PC-3 (cell line): ENCODE measurements at places on chromosomes 5 and 9. TPM values are rescaled to one million over a fixed set of nuclear protein-coding genes. Genes with fewer than 3 reads are reported as not detected.

- H3K36me3 ChIP-seq = no peaks in the 10 kb centered on the region
- H3K4me1 ChIP-seq = no peaks in the 10 kb centered on the region
- DNase-seq = no peak
Measured at GRCh38 chr5:54275361-54275760, 35.0 kb downstream of the ARL15 start.

DNA sequence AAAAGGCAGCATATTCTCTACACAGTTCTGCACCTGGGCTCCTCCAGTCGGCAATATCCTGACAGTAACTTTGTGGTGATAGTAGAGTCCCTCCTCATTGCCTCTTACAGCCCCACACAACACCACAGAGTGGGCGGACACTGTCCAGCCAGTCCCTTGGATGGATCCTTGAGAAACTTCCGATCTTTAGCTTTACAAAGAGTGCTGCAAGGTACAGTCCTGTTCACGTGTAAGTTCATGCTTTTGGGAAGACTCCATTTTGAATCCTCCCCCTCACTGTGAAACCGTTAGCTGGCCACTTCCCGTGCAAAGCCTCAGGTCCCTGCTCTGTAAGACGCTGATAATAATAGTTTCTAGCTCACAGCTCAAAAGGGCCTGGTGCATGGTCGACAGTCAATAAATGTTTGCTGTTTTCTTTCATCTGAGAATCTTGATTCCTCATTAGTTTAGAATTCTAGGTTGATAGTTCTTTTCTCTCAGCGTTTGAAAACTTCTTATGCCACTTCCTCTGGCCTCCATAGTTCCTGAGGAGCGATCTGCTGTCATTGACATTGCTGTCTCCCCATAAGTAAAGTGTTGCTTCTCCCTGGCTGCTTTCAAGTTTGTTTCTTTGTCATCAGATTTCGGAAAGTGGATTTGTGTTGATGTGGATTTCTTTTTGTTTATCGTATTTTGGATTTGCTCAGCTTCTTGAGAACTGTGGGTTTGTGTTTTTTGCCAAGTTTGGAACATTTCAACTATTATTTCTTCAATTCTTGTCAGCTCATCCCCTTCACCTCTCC lies 82.9 kb downstream of the COL23A1 start:
- H3K27me3 ChIP-seq = peaks cover 40% of the 10 kb centered on the region
- H3K27ac ChIP-seq = no peak overlapping the region
- no peaks in the 10 kb centered on the region for H3K36me3 ChIP-seq
- H3K4me3 ChIP-seq = no peak overlapping the region
- no peaks in the 10 kb centered on the region for H3K4me1 ChIP-seq

DNA sequence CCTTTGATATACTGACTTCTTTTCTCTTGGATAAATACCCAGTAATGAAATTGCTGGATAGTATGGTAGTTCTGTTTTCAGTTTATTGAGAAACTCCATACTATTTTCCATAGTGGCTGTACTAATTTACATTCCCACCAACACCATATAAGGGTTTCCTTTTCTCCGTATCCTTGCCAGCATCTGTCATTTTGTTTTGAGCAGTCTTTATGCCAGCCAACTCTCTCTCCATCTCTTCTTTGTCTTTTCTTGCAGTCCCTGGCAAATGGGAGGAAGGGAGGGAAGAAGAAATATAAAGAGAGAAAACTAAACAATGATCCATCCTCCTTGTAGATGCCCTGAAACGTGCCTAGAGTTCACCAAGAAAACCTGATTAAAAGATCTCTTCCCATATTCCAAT lies 9.6 kb upstream of the VLDLR start:
- H3K4me1 ChIP-seq = no peaks in the 10 kb centered on the region
- no peaks in the 10 kb centered on the region for H3K36me3 ChIP-seq
- no peak overlapping the region for H3K4me3 ChIP-seq
- no peak overlapping the region for H3K27ac ChIP-seq
- DNase-seq = no peak

- no peak overlapping the region for H3K27ac ChIP-seq
- H3K4me1 ChIP-seq = no peaks in the 10 kb centered on the region; the same call in 1 of the 2 replicates
- no peaks in the 10 kb centered on the region for H3K27me3 ChIP-seq
- no peaks in the 10 kb centered on the region for H3K36me3 ChIP-seq
Measured at GRCh38 chr5:111627862-111628261, 115.5 kb upstream of the STARD4 start.

DNA sequence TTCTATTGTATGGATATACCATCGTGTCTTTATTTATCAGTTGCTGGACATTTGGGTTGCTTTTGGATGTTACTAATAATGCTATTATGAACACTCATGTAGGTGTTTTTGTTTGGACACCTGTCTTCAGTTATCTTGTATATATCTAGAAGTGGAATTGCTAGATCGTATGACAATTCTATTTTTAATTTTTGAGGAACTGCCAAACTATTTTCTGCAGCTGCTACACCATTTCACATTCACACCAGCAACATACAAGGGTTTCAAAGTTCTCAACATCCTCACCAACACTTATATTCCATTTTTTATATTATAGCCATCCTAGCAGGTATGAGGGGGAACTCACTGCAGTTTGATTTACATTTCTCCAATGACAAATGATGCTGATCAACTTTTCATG lies 324.6 kb downstream of the CAAP1 start:
- DNase-seq = no peak
- H3K36me3 ChIP-seq = no peaks in the 10 kb centered on the region
- no peak overlapping the region for H3K27ac ChIP-seq
- H3K4me1 ChIP-seq = no peaks in the 10 kb centered on the region
- H3K27me3 ChIP-seq = no peaks in the 10 kb centered on the region; the same call in 1 of the 2 replicates

GRCh38 chr5:154858972-154859871 lies 795 bp downstream of the CNOT8 start:
- H3K27me3 ChIP-seq = no peaks in the 10 kb centered on the region
- peak; percentile 14 for DNase-seq
- peaks cover 11% of the 10 kb centered on the region; the same call in 1 of the 2 replicates for H3K4me1 ChIP-seq
- no peaks in the 10 kb centered on the region; the same call in 1 of the 2 replicates for H3K36me3 ChIP-seq
- H3K27ac ChIP-seq = no peak overlapping the region

DNA sequence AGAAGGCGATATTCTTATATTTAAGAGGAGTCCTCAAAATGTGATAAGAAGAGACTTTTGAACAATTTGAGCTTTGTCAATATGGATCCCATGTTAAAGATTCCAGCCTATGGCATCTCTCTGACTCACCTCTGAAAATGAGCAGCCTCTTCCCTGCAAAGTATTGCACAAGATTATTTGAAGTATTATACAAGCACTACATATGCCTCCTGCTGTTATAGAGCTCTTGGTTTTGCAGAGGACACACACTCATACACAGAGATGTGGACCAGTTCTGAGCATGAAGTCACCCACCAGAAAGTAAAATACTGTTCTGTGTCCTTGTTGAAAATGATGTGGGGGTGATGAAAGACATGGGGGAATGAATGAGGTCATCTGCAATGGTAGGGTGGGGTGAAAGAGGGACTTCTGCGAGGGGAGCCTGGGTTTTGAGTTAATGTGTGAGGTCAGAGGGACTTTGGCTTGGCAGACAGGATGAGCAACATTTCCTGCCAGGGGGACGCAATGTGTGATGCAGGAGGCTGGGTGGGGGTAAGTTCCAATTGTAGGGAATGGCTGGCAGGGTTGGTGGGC lies 25.8 kb downstream of the FBXL7 start:
- no peak overlapping the region for H3K27ac ChIP-seq
- no peaks in the 10 kb centered on the region for H3K27me3 ChIP-seq
- H3K4me3 ChIP-seq = no peak overlapping the region
- no peak for DNase-seq
- H3K36me3 ChIP-seq = no peaks in the 10 kb centered on the region
- H3K4me1 ChIP-seq = no peaks in the 10 kb centered on the region

GRCh38 chr5:40841068-40841805 lies at the start of gene CARD6:
Gene CARD6 (plus strand): TSS chr5:40841367. CDS start chr5:40841383, 16 bp downstream.
- H3K4me3 ChIP-seq = peak within 1 kb of the TSS; percentile 58
- peak within 1 kb of the TSS; percentile 39 for H3K27ac ChIP-seq
- peaks cover 26% of the 10 kb centered on the region for H3K4me1 ChIP-seq
- no peaks in the 10 kb centered on the region for H3K36me3 ChIP-seq
- H3K27me3 ChIP-seq = no peaks in the 10 kb centered on the region

DNA sequence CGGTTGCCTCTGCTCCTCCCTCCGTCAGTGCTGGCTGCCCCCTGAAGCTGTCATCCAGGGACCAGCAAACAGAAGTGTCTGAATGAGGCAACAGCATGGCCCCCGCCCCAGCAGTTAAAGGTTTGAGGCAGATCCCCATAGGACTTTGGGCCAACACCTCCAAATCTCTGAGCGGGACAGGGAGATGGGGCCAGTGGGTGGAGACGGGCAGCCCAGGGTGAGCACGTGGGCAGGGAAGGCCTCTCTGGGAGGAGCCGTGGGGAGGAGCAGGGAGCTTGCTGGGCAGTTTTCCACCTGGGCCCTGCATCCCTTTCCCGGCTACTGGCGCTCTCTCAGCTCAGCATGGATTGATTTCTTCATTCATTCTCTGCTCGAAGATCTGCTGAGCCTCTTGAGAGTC lies 39.1 kb upstream of the NOTCH1 start:
- H3K27me3 ChIP-seq = no peaks in the 10 kb centered on the region
- DNase-seq = no peak
- H3K36me3 ChIP-seq = no peaks in the 10 kb centered on the region
- H3K4me1 ChIP-seq = no peaks in the 10 kb centered on the region

- H3K4me3 ChIP-seq = no peak overlapping the region
- no peaks in the 10 kb centered on the region for H3K4me1 ChIP-seq
- no peaks in the 10 kb centered on the region for H3K36me3 ChIP-seq
- DNase-seq = peak; percentile 14
- H3K27me3 ChIP-seq = no peaks in the 10 kb centered on the region
Measured at GRCh38 chr9:90916147-90916734, 114.6 kb downstream of the SYK start.

DNA sequence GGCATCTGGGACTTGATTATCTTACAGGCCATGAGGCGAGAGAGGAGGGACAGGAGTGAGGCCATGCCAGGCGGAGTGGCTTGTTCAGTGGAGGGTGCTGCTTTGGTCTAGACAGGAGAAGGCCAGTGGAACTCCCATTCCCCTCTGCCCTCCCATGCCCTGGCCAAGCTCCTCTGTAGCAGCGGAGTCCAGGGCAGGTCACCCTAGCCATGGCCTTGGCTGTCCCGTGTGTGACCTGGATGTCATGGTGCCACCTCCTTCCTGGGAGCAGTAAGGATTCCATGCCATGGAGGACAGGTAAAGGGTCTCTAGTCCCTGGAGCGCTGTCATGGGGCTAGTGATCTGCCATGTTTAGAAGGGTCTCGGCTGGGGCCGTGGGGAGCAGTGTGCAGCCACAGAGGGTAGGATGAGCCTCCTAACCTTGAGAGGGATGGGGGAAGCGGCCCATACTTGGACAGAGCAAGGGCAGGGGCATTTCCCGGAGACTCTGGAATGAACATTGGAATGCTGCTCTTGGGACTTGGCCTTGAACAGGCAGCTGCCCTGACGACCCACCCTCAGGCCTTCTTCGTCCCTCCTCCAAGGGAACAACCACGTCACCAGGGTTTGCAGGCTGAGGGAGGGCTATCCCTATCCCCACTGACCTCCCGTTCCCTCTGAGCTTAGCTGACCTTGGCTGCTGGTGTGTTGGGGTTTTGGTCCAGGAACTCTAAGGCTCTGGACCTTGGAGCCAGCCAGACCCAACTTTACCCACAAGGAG lies 100.4 kb downstream of the DAB2IP start:
- H3K27me3 ChIP-seq = no peaks in the 10 kb centered on the region
- no peak overlapping the region for H3K4me3 ChIP-seq
- no peaks in the 10 kb centered on the region for H3K36me3 ChIP-seq
- DNase-seq = no peak

DNA sequence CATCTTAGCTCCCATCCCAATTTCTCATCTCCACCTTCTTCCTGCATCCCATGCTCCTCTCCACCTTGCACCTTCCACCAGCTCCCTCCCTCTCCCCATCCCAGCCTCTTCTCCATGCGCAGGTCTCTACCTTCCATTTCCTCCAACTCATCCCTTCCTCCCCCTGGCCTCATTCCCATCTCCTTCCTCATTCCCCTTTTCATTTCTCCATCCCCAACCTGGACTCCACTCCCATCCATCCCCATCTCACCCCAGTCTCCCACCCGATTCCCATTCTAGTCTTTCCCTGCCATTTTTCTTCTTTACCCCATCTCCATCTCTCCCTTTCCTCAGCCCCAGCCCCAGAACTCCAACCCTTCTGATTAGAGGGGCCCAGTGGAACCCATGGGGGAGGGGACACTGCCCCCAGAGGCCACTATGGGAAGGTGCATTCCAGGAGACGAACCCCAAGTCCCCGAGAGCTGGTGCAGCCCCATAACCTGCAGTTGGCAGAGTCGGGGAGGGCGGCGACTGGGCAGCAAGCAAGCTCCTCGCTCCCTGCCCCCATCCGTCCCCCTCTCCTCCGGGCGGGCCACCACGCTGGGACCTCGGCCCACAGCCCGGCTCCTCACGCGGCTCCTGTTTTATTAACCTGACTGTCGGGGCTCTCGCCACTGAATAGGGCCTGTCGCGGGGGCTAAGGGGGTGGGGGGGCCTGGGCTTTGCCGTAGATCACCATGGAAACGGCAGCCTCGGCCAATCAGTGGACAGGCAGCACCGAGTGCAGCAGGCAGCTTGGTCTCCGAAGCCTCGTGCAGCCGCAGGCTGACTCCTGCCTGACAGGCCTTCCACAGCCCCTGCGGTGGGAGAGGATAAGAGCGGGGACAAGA lies 66.7 kb downstream of the PCDH1 start:
- DNase-seq = no peak
- no peak overlapping the region for H3K27ac ChIP-seq
- H3K36me3 ChIP-seq = no peaks in the 10 kb centered on the region
- no peak overlapping the region for H3K4me3 ChIP-seq
- H3K4me1 ChIP-seq = no peaks in the 10 kb centered on the region
- no peaks in the 10 kb centered on the region for H3K27me3 ChIP-seq

The GHR gene
- total RNA-seq = 2.2 and 5.2 TPM in 2 replicates

The FOXI1 gene
- total RNA-seq = not detected in 2 replicates

The IL6ST gene
- 25.7 and 28.0 TPM in 2 replicates for total RNA-seq

The PTGES gene
- total RNA-seq = 21.0 and 26.8 TPM in 2 replicates

The TLX3 gene
- total RNA-seq = not detected in 2 replicates

The KIF12 gene
- 4.4 and 6.3 TPM in 2 replicates for total RNA-seq

The TIMD4 gene
- total RNA-seq = not detected in 2 replicates

The HTR1A gene
- not detected in 2 replicates for total RNA-seq

The ZNF879 gene
- not detected in 2 replicates for total RNA-seq

The SLC28A3 gene
- total RNA-seq = not detected in 2 replicates

The PCDHGA3 gene
- not detected in 2 replicates for total RNA-seq

The CER1 gene
- total RNA-seq = not detected in 2 replicates
